NCI-H510A (cell line): ENCODE measurements at places on chromosomes 12 and 14.

- no peak for DNase-seq
These were observed 139.3 kb upstream of the ARHGAP5 start for GRCh38 chr14:31937730-31938346.

DNA sequence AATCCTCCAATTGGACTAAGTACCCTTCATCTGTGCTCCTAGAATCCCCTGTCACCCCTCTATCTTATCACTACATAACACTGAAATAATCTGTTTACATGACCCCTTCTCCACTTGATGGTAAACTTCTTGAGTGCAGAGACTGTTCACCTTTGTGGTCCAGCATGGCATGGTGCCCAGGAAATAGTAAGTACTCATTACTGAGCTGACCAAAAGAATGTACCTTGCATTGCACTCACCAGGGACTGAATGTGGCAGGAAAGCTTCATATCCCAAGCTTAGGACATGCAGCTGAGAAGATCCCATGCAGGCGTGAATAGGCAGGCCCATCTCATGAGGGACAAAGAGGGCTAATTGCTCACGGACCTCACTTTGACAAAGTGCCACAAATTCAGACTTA lies 1.4 kb upstream of the GARIN2 start:
- DNase-seq = no peak

- no peak for DNase-seq
These were observed 53.2 kb downstream of the TSPAN19 start for GRCh38 chr12:84982888-84983287.

GRCh38 chr14:92510972-92511371 lies 2.6 kb upstream of the RIN3 start:
- no peak for DNase-seq

GRCh38 chr12:103085541-103085940 lies 128.1 kb downstream of the ASCL1 start:
- no peak for DNase-seq

DNA sequence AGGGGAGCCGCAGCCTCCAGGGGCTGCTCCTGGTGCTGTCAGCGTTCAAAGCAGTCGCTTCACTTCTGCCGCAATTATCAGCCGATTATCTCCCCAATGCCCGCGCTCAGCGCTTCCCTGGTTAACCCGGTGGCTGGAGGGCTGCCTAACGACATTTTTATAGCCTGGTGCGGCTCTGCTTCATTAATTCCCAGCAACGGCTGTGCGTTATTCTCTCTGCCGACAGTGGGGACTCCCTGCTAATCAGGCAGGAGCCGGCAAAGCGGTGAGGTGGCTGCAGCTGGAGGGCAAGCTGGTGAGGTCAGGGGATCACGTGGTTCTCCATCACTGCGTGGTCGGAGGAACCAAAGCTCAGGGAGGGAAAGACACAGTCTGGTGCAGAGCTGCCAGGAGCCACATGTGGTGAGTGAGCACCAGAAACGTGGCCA lies 62.9 kb downstream of the GLRX5 start:
- DNase-seq = peak; percentile 67

DNA sequence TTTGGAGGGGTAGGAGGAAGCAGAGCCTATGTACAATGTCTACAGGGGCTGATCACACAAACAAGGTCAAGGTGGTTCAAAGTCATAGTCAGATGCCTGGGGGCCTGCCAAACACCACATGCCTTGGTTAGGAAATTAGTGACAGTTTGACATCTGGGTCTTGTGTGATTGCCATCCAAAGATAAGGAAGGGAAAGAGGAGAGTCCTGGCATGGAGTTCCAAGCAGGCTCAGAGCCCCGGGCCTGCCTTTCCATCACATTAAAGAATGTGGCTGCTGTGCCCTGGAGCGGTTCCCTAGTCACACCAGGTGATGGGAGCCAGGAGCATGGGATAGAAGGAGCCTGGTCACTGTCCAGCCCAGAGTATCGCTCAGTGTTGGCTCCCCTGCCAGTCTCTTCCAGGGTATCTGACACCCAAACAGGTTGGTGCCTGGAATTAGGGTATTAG lies 53.6 kb upstream of the BCL2L14 start:
- no peak for DNase-seq

- no peak for DNase-seq
These were observed 21.5 kb downstream of the RASSF9 start for GRCh38 chr12:85814741-85815140.

DNA sequence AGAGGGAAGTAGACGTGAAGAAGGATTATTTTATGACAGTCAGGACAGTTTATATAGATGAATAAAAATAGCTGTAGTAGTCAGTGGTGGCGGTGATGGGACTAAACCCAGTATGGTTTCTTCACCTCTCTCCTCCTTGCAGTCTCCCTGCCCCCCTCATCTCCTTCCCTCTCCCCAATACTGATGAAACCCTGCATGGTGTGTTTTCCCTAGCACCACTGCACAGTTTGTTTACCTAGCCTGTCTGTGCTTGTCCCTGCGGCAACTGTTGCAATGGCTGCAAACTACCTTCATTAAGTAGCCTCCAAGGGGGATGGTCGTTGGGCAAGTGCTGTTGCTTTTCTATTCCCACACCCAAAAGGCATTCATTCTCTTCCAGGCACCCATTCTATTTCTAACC lies 14.7 kb downstream of the PCBP2 start:
- no peak for DNase-seq

GRCh38 chr14:20476776-20477175 lies 7.6 kb downstream of the PNP start:
- no peak for DNase-seq

DNA sequence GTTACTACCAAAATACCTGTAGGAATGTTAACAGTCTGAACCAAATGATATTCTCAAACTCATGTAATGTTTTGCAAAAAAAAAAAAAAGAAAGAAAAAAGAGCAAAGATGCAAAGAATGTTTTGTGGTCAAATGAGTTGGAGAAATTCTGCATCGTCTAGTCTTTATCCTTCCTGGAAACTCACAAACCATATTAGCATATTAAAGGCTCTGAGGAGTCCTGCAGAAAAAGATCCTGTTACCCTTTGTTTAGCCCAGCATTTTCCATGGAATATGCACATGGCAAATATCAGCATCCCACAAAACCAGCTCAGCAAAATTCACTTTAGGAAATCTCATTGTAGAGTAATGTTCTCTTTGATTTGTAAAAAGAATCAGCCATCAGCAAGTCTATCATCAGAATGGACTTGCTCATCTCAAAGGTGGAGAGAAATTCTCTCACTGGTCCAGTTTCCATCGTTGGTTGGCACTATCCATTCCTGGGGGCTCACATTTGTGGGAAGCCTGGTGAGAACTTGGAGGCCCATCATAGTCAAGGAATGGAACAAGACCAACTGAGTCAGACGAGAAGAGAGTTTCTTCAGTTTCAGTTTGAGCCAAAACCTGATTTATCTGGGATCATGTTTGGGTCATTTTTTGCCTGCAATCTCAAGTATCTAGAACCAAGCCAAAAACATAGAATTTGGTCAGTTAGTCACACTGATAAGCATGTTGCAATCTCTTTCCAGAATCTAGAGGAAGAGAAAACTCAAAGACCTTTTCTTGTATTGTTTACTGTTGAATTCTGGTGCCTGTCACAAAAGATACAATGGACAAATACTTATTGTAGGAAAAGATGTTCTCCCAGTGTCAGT lies 129.8 kb downstream of the TBX5 start:
- no peak for DNase-seq

- no peak for DNase-seq
These were observed 191.7 kb downstream of the DAD1 start for GRCh38 chr14:22397221-22397737.

DNA sequence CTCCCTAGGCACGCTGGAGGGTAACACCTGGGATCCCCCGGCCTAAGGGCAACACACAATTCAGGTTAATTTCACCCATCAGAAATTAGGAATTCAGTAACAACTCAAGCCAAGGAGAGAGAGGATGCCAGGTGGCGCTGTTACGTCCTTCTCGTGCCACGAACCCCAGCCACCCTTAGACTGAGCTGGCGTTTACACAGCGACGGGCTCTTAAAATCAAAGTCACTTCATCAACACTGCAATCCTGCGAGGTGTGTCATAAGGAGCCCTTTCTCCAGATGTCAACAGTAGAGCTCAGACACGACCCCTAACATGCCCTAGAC lies 110.6 kb upstream of the TMEM132D start:
- DNase-seq = no peak

- no peak for DNase-seq
These were observed 528.4 kb upstream of the LMO3 start for GRCh38 chr12:17134315-17134714.

DNA sequence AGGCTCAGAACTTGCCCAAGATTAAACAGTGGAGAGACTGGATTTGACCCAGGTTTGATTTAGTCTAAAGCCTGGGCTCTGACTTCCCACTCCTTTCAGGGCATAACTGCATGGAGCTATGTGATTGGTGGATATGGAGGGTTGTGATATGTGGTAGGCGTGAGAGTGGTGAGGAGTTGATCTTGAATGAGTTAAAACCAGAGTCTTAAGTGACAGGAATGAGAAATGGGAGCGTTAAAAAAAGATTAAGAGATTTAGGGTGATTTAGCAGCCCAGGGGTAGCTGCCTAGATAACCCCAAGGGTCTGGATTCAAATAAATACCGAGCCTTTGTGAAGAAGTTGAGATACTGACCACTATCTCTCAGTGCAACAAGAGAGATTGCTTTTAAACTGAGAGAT lies 8.4 kb downstream of the SYNDIG1L start:
- DNase-seq = no peak

GRCh38 chr12:93156086-93156716 lies 221.5 kb upstream of the NUDT4 start:
- no peak for DNase-seq

DNA sequence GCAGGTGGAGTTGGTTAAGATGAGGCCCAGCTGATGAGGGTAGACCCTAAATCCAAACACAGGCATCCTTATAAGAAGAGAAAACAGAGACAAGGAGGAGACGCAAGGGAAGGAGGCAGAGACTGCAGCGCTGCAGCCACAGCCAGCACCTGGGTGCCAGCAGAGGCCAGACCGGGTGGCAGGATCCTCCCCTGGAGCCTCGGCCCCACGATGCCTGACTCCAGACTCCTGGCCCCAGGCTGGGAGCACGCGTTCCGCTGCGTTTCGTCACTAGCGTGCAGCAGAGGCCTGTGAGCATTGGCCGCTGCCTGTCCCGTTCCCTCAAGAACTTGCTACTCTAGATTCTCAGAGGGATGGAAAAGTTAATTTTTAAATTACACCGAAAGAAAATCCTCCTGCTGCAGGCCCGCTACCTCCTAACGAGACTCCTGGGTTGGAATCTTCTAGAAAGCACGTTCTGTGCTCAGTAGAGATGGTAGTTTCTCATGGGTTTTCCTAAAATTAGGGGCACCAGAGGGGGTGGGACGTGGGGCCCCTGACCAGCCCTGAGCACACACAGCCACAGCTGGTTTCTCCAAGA lies 57.7 kb upstream of the FBRSL1 start:
- no peak for DNase-seq

DNA sequence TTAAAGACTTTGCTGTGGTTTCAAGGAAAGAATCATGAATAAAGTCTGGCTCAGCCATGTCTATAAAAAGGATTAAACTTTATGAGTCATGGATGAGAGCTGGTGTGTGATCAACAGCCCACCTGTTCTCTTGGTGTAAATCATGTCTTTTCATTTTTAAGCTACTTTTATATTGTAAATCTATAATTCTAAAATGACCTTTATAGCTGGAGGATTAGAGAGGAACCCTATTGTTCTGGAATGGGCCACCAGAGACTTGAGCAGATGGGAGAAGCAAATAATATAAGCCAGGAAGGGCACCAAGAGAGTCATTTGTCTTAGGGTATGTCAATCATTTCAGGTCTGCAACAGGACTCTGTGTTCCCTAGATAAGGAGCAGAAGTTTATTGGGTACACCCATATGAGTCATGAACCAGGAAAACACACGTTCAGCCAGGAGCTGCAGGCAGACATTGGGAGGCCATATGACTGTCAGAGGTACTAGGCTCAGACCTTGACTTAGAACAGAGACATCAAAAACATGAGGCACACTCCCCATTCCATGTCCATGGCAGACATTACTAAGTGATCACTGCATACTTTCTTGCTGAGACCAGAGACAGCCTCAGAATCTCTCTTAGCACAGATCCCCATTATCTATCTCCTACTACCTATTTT lies 49.3 kb downstream of the NDUFA12 start:
- no peak for DNase-seq

DNA sequence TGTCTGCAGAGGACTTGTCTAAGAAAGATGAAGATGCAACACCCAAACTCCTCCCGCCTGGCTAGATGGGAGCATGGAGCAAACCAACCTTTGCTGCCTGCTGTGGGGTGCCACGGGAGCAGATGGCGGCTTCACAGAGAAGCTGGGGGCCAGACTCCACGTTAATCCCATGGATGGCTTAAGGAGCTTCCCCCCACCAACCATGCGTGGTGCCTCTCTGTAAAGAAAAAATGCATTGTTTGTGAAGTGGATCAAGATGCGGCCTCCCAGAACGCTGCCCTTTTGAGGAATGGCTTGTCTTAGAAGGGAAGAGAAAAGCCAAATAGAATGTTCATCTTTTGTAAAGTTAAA lies 15.6 kb downstream of the MVK start:
- DNase-seq = no peak

GRCh38 chr14:24935796-24936195 lies 114.2 kb downstream of the STXBP6 start:
- no peak for DNase-seq

DNA sequence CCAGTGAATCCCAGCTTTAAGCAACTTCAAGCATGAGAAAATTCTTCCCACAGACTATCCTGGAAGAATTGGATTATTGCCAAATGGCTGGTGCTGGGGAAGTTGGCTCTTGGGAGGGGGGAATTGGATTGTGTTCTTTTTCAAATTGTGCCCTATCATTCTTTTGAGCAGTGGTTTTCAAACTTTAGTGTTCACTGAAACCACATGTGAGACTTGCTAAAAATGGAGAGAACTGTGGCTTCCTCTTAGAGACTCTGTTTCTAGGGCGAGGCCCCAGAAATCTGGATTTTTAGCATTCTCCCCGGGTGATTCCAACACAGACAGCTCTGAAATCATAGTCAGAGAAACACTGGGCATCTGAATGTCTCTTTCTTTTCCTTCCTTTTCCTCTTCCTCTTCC lies 14.3 kb upstream of the OTUB2 start:
- no peak for DNase-seq

GRCh38 chr14:51942971-51943370 lies 46.4 kb upstream of the RTRAF start:
- DNase-seq = no peak

- peak; percentile 64 for DNase-seq
These were observed 2.3 kb upstream of the KRT6A start for GRCh38 chr12:52495389-52495788.

DNA sequence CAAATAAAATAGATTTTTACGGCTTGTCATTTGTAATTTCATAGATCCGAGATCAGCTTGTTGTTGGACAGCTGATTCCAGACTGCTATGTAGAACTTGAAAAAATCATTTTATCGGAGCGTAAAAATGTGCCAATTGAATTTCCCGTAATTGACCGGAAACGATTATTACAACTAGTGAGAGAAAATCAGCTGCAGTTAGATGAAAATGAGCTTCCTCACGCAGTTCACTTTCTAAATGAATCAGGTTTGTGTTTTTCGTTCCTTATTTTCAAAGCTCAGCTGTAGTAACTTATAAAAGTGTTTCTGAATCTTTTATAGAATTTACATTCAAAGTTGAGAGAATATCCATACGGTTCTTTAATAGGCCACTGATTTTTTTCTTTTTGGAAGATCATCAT lies 89.1 kb downstream of the LRRK2 start:
- DNase-seq = no peak
